ENCODE measurements at places on chromosomes 6 and 20. TPM values are rescaled to one million over a fixed set of nuclear protein-coding genes. Genes with fewer than 3 reads are reported as not detected.

DEFB114 gene
- polyA plus RNA-seq, result not detected

CD93 gene
- 36.7 TPM for polyA plus RNA-seq

FLRT3 gene
- polyA plus RNA-seq, result 2.9 TPM

DNA sequence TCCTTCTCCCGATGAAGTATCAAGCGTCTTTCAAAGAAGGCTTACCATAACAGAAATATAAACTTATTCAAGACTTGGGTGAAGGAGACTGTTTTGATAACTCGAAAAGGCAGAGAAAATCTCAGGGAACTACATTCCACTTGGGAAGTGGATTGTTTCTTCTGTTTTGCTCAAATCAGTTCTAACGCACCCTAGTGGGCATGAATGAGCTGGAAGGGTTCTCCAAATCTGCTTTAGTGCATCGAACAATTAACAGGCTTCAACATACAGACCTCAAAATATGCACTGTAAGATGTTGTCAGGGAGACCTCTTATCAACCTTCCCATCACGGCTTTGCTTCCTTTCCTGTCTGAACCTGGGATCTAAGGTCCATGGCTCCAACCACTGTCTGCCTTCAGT is 392.5 kb downstream of the CD83 start:
- H3K4me3 ChIP-seq, result no peak overlapping the region
- H3K27me3 ChIP-seq, result no peaks in the 10 kb centered on the region
- no peaks in the 10 kb centered on the region for H3K36me3 ChIP-seq
- no peak for DNase-seq

- no peaks in the 10 kb centered on the region for H3K36me3 ChIP-seq
- H3K27me3 ChIP-seq, result no peaks in the 10 kb centered on the region
- no peaks in the 10 kb centered on the region for H3K4me1 ChIP-seq
- DNase-seq, result no peak
- H3K4me3 ChIP-seq, result no peak overlapping the region
- no peak overlapping the region for H3K27ac ChIP-seq
Observed at GRCh38 chr6:11543919-11544518, 6.5 kb downstream of the TMEM170B start.

GRCh38 chr6:102812242-102812641 is 1418.7 kb downstream of the GRIK2 start:
- H3K4me3 ChIP-seq, result no peak overlapping the region
- H3K27ac ChIP-seq, result no peak overlapping the region
- DNase-seq, result no peak
- no peaks in the 10 kb centered on the region for H3K36me3 ChIP-seq
- H3K4me1 ChIP-seq, result no peaks in the 10 kb centered on the region
- no peaks in the 10 kb centered on the region for H3K27me3 ChIP-seq

- no peaks in the 10 kb centered on the region for H3K27me3 ChIP-seq
- H3K4me1 ChIP-seq, result no peaks in the 10 kb centered on the region
- DNase-seq, result peak; percentile 49
Observed at GRCh38 chr20:5504061-5504739, 187.4 kb upstream of the PROKR2 start.

DNA sequence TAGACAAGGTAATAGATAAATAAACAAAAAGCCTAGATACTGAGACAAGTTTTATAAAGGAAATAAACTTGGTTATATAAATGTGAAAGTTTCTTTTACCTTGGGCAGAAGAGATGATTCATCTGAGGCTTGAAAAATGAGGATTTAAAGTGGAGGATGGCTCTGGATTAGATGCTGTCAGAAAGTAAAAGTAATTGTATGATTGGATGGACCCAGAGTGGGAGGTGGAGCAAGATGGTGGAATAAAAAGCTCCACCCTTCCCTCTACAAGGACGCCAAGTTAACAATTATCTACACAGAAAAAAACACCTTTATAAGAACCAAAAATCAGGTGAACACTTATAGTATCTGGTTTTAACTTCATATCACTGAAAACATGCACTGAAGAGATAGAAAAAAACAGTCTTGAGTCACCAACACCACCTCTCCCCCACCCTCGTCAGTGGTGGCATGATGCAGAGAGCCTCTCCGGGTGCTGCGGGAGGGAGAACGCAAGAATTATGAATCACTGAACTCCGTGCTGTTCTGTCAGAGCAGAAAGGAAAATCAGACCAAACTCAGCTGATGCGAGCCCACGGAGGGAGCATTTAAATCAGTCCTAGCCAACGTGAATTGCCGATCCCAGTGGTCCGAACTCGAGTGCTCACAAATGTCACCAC is 84.7 kb upstream of the GJE1 start:
- H3K4me3 ChIP-seq, result no peak overlapping the region
- H3K27ac ChIP-seq, result no peak overlapping the region
- DNase-seq, result no peak
- no peaks in the 10 kb centered on the region for H3K36me3 ChIP-seq
- no peaks in the 10 kb centered on the region for H3K27me3 ChIP-seq
- no peaks in the 10 kb centered on the region for H3K4me1 ChIP-seq

- no peak overlapping the region for H3K4me3 ChIP-seq
- DNase-seq, result no peak
- H3K36me3 ChIP-seq, result peaks cover 4% of the 10 kb centered on the region
Observed at GRCh38 chr6:134982161-134982560, 32.3 kb upstream of the ALDH8A1 start.

DNA sequence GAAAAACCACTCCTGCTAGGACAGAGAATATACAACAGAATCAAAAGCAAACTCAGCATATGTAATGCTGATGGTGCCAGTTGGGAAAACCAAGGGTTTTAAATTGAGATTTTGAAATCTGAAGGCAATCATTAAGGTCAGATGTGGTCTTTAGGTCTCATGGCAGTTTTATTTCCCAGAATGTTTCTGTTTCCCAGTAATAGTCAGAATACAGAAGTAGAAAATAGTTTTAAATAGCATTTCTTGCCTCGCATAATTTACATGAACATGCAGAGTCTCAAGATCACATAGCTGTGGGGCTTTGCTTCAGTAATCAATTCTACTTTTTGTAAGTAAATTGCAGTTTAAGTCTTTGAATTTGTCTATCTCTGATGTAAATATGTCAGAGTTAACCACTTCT is 58.1 kb downstream of the RNF144B start:
- H3K27me3 ChIP-seq, result no peaks in the 10 kb centered on the region
- no peak overlapping the region for H3K4me3 ChIP-seq
- H3K27ac ChIP-seq, result no peak overlapping the region

GTSF1L gene
- not detected for polyA plus RNA-seq

DNA sequence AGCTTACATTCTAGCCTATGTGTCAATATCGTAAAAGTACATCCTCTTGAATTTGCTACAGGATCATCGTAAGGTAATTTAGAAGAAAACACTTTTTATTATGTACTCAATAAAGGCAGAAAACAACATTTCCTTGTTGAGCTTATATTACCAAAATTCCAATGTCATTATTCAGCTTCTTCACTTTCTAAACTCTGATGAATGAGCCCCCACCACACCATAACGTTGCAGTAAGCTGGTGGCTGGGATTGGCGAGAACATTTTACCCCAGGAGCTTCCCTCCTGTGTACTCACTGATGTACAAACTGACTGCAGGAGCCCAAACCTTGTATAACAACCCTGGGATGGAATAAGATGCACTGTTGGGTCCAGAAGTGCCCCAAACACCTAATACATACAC is 238.1 kb upstream of the MARCKS start:
- no peaks in the 10 kb centered on the region for H3K4me1 ChIP-seq
- no peak overlapping the region for H3K27ac ChIP-seq
- DNase-seq, result no peak
- H3K36me3 ChIP-seq, result no peaks in the 10 kb centered on the region

- peak overlapping the region; percentile 56 for H3K4me3 ChIP-seq
- peak; percentile 42 for DNase-seq
- H3K4me1 ChIP-seq, result peaks cover 4% of the 10 kb centered on the region
- H3K27ac ChIP-seq, result peak overlapping the region; percentile 80
Observed at GRCh38 chr6:90610751-90611542, 24.1 kb upstream of the MAP3K7 start.

DNA sequence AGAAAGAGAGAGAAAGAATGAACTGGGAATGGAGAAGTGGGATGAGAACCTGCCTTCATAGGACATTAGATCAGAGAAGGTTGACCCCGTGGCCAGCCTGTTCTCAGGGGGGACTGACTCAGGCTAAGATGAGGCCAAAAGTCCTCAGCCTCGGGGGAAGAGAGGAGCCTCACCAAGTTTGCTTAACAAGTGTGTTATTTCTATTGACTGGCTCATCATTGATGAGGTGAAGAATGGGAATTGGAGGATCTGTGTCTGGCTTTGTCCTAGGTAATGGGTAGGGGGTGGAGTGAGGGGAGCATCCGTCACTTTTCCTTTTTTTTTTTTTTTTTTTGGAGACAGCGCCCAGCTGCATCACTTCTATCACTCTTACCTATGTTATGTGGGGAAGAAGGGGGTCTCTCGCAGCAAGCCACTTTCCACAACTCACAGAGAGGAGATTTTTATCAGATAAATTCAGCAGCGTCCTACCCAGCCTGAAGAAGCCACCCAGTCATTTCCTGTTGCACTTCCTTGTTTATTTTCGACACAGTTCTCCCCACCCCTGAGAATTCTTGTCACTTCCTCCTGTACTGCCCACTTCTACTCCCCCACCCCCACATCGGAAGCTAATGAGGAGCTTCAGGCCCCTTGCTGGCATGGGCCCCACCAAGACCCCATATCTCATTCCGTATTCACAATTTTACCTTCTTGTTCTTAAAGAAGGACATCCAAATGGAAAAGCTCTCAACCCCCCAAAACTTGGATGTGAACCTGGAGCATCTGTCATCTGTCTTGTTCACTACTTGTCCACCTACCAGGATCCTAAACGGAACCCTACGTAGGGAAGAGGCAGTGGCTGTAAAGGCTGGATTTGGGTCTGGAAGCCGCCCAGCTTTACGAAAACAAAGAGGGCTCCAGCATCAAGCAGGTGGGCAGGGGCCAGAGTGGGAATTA is 2.8 kb upstream of the RNASET2 start:
- DNase-seq, result peak; percentile 16
- no peaks in the 10 kb centered on the region for H3K27me3 ChIP-seq
- peaks cover 10% of the 10 kb centered on the region for H3K4me1 ChIP-seq
- H3K36me3 ChIP-seq, result no peaks in the 10 kb centered on the region
- H3K27ac ChIP-seq, result peak overlapping the region; percentile 80
- H3K4me3 ChIP-seq, result no peak overlapping the region

DNA sequence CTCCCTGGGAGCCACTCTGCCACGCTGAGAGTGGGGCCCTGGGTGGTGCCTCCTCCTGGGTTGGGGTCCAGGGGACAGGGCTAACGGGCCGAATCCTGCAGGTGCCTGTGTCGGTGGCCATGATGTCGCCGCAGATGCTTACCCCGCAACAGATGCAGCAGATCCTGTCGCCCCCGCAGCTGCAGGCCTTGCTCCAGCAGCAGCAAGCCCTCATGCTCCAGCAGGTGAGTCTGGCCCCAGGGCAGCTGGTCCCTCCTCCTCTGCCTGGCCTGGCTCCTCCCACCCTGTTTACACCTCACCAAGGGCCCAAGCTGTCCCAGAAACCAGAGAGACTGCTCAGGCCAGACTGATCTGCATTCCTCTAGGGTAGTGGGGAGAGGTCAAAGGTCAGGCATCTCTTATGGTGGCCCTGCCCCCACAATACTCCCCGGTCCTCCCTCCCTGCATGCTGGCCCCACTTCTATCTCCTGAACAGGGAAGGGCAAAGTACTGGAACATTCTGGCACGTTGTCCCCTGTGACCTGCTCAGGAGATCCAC is 38.6 kb downstream of the FOXP4 start:
- no peak overlapping the region for H3K4me3 ChIP-seq
- H3K36me3 ChIP-seq, result no peaks in the 10 kb centered on the region
- peak overlapping the region; percentile 28 for H3K27ac ChIP-seq
- no peaks in the 10 kb centered on the region for H3K27me3 ChIP-seq
- H3K4me1 ChIP-seq, result peaks cover 88% of the 10 kb centered on the region
- peak; percentile 94 for DNase-seq

DNA sequence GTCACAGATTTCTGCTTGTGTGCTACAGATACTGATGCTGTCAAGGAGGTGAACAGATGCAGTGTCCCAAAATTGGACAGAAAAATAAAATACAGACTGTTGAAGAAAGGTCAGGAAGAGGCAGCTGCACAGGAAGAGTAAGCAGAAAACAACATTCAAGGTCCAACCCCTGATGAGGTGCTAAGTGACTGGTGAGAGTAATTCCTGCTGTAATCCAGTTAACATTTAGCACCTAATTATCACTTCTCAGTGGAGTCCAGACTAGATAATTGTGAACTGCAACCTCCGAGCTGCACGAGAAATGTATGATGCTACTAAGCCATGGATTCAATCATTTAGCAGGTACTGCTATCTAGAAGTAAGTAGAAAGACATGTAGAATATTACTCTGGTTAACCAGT is 36.3 kb upstream of the NRSN1 start:
- no peak overlapping the region for H3K4me3 ChIP-seq
- no peaks in the 10 kb centered on the region for H3K36me3 ChIP-seq
- H3K4me1 ChIP-seq, result no peaks in the 10 kb centered on the region

DNA sequence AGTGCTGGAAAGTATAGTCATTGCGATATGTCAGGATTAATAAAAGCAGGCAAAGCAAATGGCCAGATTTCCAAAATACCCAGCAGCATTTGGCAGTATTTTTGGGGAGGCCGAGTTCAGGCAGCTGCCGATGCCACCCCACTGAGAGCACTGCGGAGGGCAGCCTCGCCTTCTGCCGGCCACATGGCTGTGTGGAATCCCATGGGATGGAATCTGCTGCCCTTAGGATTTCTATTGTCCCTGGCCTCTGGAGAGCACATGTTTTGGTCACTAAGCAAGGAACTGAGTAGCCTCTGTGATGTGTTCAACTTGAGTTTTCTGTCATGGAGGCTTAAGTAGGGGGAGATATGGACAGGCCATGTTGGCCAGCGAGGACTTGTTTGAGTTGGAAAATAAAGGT is 123.0 kb downstream of the FARS2 start:
- no peak overlapping the region for H3K27ac ChIP-seq
- H3K36me3 ChIP-seq, result no peaks in the 10 kb centered on the region
- H3K4me1 ChIP-seq, result no peaks in the 10 kb centered on the region
- H3K27me3 ChIP-seq, result no peaks in the 10 kb centered on the region
- H3K4me3 ChIP-seq, result no peak overlapping the region
- DNase-seq, result no peak

GRCh38 chr6:16949716-16950115 is 152.1 kb upstream of the STMND1 start:
- H3K36me3 ChIP-seq, result no peaks in the 10 kb centered on the region
- no peak overlapping the region for H3K27ac ChIP-seq
- no peak for DNase-seq
- H3K27me3 ChIP-seq, result no peaks in the 10 kb centered on the region
- H3K4me1 ChIP-seq, result no peaks in the 10 kb centered on the region

- no peaks in the 10 kb centered on the region for H3K36me3 ChIP-seq
- H3K27me3 ChIP-seq, result no peaks in the 10 kb centered on the region
- H3K27ac ChIP-seq, result no peak overlapping the region
Observed at GRCh38 chr6:107531868-107532267, 42.0 kb downstream of the SOBP start.

GRCh38 chr6:109441069-109441816 is 719 bp downstream of the SMPD2 start:
- peak; percentile 83 for DNase-seq
- H3K36me3 ChIP-seq, result peaks cover 9% of the 10 kb centered on the region
- H3K27ac ChIP-seq, result peak overlapping the region; percentile 81
- H3K4me3 ChIP-seq, result peak overlapping the region; percentile 82
- peaks cover 8% of the 10 kb centered on the region for H3K4me1 ChIP-seq
